ENCODE measurements at places on chromosomes 1 and 21.

DNA sequence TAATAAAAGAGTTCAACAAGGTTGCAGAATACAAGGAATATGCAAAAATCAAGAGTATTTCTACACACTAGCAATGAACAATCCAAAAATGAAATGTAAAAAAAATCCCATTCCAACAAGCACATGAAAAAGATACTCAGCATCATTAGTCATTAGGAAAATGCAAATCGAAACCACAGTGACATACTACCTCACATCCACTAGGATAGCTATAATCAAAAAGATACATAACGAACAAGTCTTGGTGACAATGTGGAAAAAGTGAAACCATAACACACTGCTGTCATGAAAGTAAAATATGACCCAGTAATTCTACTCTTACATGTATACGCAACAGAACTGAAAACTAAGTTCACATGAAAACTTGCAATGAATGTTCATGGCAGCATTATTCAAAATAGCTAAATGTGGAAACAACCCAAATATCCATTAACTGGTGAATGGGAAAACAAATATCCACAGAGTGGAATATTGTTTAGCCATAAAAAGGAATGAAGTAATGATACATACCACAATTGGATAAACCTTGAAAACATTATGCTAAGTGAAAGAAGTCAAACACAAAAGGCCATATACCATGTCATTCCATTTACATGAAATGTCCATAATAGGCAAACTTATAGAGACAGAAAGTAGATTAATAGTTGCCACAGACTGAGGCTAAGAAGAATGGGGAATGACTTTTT lies 34.3 kb downstream of the PIK3R3 start:
- no peak for DNase-seq

- peak; percentile 89 for DNase-seq
Measured at GRCh38 chr1:44835738-44836675, 7.0 kb downstream of the PTCH2 start.

GRCh38 chr1:200021577-200022238 lies 5.8 kb upstream of the NR5A2 start:
- no peak for DNase-seq

- DNase-seq: no peak
Measured at GRCh38 chr1:211632117-211632807, 43.2 kb downstream of the NEK2 start.

DNA sequence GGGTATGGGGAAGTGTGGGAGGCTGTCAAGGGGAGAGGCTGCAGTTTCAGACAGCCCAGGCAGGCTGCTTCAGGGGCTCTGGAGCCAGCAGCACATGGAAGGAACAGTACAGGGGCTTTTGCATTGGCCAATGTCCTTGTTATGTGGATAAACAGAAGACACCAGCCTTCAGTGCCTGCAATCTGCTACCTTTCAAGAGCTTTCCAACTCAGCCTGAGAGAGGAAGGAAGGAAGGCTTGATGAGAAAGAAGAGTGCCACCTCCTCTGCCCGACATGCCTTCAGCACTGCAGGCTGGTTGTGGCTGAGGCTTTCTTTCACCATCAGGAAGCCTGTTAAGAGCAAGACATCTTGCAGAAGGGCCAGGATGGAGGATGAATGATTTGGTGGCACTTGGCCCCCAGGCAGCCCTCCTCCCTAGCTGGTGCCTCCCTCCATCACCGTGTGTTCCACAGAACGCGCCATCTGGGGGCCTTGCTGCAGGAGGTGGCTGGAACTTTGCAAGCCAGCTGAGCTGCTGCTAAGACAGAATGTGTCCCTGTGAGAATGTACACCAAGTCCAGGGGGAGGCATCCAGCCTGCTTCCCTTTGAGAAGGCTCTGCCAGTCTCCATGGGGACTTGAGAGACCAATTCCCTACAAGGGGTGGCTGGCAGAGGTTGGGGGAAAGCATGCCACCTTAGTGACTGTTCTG lies 372.4 kb upstream of the PROX1 start:
- no peak for DNase-seq

DNA sequence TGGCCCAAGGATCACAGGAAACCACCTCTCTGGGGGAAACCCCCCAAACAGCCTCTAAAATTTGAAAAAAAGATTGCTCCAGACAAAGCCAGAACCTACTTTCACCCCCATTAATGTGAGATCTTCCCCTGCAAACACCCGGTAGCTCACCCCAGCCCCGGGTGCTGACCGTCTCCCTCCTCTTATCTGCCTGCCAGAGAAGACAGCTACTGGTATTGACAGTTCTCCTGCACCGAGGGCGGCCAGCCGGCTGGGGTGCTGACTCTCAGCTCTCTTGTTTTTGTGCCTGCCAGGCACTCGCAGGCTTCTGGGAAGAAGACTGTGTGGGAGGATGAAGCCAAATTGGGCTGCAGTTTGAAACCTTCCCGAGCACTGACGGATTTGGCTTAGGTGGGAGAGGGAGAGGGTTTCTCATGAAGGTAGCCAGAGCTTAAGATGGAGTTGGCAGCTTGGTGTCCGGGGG lies 48.2 kb downstream of the RASSF5 start:
- DNase-seq: peak; percentile 71

GRCh38 chr21:29499734-29500343 lies 201.1 kb downstream of the BACH1 start:
- no peak for DNase-seq

DNA sequence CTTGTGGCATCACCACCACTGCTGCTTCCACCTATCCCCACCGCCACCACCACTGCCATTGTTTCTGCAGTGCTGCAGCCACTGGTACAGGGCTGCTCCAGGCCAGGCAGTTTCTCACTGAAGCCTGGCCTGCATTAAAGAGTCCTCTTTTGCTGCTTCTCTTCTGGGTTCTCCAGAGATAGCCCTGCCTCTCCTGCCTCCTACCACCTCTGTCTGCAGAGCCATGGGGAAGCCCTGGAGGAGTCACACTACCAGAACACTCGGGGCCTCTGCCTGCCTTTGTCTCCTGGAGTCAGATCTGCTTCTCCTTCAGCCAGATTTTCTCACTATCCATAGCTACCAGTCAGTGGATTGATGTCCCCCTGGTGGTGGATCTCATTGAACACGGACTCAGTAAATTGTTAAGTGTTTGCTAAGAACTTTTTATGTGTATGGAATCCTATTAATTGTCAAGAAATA lies 37.7 kb upstream of the DDAH1 start:
- DNase-seq: peak; percentile 11

DNA sequence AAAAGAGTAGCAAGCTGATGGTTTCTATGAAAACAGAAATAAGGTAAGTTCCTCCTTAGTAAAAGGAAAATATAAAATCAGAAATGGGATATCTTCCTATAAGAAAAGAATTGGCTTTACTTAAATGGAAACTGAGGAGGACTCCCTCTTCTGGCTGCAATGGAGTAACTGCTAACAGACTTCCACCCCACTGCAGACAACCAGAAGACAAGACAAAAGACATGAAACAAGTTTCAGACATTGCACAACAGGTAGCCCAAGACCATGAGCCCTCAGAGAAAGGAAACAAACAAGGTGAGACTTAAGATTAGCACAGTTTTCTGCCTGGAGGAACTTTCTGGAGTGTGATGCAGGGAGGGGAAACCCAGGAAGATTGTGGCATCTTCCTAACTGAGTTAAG lies 17.0 kb upstream of the OLFML2B start:
- DNase-seq: no peak

GRCh38 chr1:147745271-147745670 lies 15.1 kb downstream of the GJA5 start:
- DNase-seq: no peak

GRCh38 chr1:201279313-201279712 lies 4.0 kb upstream of the PKP1 start:
- no peak for DNase-seq

DNA sequence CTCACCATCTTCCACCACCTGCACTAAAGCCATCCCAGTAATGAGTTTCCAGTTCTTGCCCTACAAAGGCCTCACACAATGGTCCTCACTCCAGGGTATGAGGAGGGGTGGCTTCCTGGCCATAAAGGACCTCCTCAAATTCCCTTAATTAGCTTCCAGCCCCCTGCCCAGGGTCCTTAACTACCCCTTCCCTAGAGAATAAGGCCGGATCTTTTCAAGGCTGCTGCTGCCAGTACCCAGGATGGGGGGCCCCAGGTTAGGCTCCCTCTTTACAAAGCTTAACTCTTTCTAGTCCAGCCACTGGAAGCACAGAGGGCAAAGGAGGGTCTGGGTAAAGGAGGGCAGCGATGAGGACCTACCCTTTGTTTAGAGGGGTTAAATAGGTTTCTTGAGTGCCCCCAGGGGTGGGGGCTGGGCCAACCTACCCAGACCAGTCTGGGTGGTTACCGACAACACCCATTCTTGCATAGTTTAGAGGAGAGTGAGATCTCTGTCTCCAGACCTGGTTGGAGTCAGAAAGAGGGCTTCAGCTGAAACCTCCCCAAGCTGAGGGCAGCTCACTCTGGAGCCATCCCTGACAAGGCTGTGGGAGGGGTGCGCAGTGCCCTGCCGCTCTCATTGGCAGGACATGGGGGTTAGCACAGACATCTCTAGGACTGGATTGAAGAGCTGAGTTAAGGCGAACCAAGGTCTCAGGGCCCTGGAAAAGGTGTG lies 7.1 kb downstream of the BLACAT1 start:
- no peak for DNase-seq
